Epithelial cell of esophagus (primary cell): ENCODE measurements at places on chromosomes 1 and 21.

DNA sequence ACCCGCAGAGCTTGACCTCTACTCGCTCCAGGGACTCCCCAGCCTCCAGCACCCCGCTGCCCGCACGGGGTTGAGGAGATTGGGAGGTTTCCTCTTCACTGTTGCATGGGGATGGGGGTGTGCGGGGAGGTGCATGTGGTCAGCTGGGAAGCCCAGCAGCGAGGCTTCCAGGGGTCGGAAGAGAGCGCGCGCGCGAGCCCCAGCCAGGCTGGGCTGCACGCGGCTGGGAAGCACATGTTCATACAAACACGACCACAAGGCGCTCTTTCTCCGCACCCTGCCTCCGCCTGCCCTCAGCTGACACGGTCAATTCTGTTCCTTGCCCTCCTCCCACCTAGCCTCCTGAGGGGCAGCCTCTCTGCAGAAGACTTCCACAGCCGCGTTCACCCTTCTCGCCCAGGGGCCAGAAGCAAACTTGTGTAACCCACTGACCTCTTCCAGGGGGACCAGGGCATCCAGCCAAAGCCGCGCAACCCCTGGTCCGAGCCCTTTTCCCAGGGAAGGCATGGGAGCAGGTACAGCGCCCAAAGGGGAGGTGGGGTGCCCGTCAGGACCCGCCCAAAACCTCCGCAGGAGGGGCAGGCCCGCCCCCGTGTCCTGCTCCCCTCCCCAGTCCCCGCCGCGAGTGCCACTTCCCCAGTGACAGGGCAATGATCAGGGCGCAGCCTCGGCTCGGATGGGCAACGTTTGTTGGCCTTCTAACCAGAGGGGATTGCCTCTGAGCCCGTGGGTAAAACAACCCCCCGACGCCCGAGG is 1.3 kb downstream of the COL24A1 start:
- DNase-seq = peak; percentile 13

GRCh38 chr1:62209931-62210595 is 15.4 kb downstream of the L1TD1 start:
- DNase-seq = peak; percentile 79

GRCh38 chr1:9844756-9845155 is 21.0 kb upstream of the CLSTN1 start:
- no peak for DNase-seq

- DNase-seq = no peak
Observed at GRCh38 chr1:31405578-31406245, 7.3 kb upstream of the SERINC2 start.

DNA sequence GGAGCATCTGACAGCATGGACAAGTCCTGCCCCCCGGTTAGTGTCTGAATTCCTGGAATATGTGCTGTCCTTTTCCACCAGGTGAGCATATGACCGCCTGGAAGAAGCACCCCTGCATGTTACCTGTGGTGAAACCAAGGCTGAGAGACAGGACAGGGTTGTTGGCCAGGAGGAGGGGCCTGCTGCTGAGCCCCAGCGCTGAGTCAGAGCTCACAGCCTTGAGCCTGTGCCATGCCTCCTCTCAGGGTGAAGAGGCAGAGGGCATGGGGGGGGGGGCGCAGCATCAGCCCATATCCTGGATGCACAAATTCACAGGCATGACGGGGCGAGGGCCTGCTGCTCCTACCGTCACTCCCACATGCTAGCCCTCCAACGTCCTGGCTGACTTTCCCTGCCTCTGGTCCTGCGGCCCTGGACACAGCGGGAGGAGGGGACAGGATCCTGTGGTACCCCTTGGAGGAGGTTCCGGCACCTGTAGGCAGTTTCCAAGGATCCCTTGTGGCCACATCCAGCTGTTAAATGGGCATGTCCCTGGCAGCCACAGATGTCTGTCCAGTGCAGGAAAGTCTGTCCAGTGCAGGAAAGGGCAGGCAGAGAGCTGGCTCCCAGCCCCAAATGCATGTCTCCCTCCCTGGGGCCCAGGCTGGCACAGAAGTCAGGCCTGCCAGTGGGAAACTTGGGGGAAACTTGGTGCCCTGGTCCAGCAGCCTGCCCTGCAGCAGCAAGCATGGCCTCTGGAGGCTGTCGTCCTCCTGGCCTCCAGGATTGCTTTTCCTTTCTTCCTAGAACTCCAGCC is 23.9 kb downstream of the TTC34 start:
- DNase-seq = no peak

- peak; percentile 65 for DNase-seq
Observed at GRCh38 chr1:214453109-214453722, 98.2 kb downstream of the PTPN14 start.

- peak; percentile 67 for DNase-seq
Observed at GRCh38 chr1:156848461-156849150, 10.3 kb downstream of the INSRR start.

- DNase-seq = no peak
Observed at GRCh38 chr1:96995351-96995750, 273.8 kb downstream of the PTBP2 start.

- no peak for DNase-seq
Observed at GRCh38 chr1:19484798-19485361, 459 bp downstream of the CAPZB start.

DNA sequence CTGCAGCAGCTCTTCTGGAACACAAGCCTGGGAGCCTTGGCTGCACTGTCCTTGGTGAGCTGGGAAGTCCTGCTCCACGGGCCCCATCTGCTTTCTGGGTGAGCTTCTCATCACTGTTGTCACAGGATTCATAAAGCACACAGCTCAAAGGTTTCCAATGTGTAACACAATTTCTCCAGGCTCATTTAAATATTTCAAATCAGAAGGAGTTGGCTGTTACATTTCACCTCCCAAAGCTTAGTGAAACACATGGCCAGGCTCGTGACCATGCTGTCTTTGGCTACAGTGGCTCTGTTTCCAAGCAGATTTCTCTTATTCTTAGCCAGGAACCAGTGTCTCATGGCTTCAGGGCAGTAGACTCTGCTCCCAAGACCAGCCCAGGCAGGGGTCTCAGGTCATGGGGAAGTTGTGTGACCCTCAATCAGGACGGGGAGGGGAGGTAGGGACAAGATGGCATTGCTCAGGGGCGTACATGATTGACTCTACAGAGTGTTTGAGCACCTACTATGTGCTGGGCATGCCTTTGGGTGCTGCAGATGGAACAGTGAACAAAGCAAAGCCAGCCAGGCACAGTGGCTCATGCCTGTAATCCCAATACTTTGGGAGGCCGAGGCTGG is 353.0 kb downstream of the NPHP4 start:
- no peak for DNase-seq

- DNase-seq = no peak
Observed at GRCh38 chr1:32808580-32808979, 8.6 kb downstream of the YARS1 start.

DNA sequence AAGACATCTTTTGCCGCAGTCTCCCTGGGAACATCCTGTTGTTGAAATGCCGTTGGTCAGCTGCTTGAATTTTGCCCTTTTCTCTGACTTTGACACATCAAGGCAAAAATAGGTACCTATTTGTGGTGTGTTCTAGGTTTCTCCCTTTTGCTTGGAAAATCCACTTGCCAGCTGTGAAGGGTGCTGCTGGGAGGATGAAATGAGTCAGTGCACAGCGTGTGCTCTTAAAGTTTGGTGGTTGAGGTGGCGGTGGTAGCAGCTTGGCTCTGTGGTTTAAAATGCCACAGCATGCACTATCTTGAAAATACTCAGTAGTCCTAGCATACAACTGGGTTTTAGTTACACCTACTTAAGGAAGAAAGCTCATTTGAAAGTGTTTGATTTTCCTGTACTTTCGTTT is 183.8 kb downstream of the DHRS3 start:
- peak; percentile 69 for DNase-seq

DNA sequence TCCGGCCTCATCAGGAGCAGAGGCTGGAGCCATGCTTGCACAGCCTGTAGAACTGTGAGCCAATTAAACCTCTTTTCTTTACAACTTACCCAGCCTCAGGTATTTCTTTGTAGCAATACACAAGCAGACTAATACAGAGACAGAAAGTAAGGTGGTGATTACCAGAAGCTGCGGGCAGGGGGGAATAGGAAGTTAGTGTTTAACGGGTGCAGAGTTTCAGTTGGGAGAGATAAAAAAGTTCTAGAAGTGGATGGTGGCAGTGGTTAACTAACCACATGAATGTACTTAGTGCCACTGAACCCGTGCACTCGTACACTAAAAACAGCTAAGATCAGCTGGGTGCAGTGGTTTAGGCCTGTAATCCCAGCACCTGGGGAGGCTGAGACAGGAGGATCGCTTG is 80.4 kb upstream of the TARDBP start:
- DNase-seq = no peak

DNA sequence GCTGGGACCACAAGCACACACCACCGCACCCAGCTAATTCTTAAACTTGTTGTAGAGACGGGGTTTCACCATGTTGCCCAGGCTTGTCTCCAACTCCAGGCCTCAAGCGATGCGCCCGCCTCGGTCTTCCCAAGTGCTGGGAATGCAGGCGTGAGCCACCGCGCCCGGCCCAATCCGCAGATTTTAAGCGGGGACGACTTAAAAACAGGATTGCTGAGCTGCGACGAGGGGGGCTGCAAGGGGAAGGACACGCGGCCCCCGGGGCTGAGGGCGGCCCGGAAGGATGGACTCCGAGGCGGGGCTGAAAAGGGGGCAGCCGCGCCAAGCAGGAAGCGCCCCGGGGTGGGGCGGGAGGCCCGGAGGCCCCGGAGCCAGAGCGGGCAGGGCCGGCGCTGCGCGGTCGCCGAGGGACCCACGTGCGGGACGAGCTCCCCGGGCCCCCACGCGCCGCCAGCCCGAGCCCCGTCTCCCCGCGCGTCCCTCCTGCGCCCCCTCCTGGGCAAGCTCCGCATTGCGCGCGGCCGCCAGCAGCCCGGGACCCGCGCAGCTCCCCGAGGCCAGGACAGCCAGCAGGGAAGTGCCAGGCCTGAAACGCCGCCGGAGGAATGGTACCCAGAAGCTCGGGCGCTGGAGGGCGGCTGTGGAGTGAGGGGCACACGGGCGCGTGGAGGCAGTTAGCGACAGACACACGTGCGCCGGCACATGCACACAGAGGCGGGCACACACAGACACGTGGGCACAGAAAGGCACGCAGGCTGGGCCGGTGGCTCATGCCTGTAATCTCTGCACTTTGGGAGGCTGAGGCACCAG is 5.5 kb upstream of the PRKCZ start:
- DNase-seq = peak; percentile 55

DNA sequence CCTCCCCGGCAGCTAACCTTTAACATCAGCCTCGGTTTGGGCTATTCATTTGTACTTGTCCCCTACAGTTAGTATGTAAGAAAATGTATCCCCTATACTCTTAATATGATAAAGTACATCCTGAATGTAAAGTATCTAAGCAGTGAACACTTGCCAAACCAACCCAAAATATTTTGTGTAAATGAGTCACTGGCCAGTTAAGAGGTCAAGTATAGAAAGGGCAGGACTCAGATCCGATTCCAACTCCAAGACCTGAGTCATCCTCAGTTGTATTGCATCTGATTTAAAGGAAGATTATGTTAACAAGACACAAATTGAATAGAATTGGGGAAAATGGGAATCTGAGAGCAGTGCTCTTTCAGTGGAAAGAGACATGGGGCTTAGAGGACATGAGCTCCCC is 84.4 kb downstream of the CD58 start:
- DNase-seq = no peak

DNA sequence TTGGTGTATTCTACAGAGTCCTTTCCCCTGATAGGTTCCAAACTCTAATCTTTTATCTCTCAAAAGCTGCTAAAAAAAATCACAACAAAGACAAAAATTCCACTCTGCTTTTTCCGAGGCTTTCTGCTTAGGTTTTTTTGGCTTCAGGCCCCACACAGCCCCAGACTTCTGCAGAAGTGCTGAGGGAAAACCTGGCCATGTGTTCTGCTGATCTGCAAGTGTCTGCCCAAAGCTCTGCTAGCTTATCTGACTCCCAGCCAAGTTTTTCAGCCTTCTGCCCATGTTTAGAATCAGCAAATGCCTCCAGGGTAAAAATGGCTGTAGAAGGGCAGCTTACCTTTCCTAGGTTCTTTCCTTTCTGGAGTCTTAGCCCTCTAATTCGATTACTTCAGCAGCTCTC is 28.4 kb downstream of the DISP3 start:
- DNase-seq = no peak

DNA sequence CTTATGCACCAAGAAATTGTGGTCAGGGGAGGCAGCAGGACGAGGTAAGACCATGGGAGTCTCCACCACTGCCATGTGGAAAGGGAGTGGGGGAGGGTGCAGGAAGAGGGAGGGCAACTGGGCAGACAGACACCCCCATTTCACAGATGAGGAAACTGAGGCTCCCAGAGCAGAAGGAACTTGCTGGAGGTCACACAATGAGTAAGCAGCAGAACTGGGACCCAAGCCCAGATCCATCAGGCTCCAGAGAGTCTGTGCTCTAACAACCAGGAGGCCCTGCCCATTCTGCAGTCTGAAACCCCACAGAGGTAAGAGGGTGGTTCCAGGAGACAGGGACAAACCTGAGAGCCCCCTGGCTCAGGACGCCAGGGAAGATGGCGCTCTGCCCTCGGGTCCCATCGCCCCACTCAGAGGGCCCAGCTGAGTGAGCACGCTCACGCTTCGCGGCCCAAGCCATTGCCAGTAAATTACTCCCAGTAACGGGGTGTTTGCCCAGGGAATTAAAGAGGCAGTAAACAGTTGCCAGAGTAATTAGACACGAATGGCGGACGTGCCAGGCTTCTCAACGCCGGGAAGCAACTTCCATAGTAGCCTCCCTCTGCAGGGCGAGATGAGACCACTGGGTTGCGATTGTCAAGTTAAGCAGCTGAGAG is 59.2 kb downstream of the MATN1 start:
- DNase-seq = no peak

DNA sequence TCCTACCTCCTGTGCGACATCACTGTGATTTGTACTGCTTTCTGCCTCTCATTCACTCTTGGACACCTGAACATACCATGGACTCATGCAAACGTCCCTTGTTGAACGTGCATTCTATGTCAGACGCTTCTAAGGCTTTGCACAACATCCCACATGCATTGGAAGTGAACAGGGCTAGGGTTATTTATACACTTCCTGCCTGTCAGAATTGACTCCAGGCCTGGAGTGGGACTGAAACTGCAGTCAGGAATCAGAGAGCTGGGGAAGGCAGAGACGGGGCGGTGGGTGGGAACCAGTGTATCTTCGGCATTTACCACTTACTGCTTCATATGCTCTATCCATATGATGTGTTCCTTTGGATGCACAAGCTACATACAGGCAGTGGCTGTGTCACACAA is 81.4 kb upstream of the GALNT2 start:
- no peak for DNase-seq

GRCh38 chr1:97500760-97501159 is 420.1 kb downstream of the DPYD start:
- no peak for DNase-seq

DNA sequence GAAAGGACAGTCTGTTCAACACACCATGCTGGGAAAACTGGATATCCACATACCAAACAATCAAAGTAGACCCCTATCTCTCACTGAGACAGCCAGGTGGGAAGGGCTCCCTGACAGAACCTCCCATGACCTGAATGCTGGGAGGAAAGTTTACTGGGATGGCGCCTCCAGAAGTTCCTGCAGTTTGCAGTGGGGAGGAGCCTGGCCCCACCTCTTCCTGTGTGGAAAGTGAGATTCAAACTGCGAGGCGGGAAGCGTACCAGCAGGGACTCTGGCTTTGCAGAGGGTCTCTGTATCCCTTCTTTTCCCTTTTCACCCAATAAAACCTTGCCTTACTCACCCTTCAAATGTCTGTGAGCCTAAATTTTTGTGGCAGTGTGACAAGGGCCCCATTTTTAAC is 190.7 kb downstream of the HHIPL2 start:
- DNase-seq = no peak
